T-helper 9 cell (primary cell): ENCODE measurements at places on chromosomes 3 and 15.

DNA sequence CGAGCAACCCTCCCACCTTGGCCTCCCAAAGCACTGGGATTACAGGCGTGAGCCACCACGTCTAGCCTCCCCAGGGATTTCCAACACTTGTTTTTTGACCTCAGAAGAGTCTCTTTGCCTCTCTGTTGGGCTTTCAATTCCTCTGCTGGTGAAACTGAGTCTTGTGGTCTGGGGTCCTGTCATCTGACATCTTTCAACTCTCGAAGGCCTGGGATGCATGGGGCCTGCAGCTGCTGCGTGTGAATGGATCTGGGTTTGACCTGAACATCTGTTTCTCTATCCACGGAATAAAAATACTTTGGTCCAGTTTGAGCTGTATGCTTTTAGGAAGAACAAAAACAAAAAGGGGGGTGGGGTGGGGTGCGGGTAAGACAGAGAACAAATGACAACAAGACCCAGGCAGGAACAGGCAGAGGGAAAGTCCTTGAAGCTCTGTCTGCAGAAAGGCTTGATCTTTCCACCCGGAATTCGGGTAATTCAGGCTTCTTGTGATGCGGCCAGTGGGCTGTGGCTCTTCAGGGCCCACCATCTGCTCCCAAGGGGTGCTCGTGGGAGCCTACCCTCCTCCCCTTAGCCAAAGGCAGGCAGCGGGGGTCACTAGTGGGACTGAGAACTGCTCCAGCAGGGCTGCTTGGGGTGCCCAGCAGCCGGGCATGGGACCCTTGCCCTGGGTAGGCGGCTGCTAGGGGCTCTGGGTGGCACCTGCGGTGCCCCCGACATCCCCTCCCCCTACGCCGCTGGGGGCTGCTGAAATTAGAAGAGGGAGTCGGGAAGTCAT, 71.5 kb downstream of the SLC12A8 start:
- DNase-seq = no peak

- no peak for DNase-seq
These were observed 53.2 kb downstream of the FBN1 start for GRCh38 chr15:48592221-48592731.

- DNase-seq = no peak
These were observed 315.2 kb downstream of the UACA start for GRCh38 chr15:70447928-70448698.

DNA sequence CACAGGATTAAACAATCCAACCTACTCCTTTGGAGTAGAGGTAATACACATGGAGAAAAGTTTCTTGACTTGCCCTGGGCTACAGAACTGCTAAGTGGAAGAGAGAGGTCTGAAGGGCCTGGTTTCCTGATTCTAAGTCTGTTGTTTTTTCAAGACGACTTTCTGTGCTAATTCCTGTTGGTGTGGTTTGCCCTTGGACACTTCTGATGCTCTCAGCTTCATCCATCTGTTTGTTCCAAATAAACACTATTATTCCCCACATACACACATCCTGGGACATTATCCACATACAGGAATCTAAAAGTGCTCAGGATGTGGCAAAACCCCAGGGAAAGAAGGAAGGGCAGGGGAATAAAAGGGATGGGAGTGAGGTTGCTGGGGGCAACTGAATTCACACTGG, 393.5 kb upstream of the TBL1XR1 start:
- DNase-seq = no peak

- no peak for DNase-seq
These were observed 7.3 kb upstream of the TNFSF10 start for GRCh38 chr3:172530566-172530965.

DNA sequence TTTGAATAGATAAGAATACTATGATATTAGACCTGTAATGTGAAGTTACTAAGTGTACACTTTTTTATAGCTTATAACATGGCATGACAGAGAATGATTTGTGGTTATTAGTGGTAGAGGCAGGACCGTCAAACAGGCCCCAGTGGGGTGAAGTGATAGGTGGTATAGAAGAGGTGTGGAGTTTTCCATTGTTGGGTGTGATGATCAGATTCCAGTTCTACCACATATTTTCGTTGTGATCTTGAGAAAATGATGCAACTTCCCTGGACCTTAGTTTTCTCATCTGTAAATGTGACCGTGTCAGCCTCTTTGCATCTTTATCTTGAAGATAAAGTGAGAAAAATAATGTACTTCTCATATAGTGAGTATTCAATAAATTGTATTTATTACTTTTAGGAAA, 30.3 kb upstream of the UTS2B start:
- DNase-seq = no peak
